ENCODE measurements at places on chromosomes 5 and 9.
A peak's percentile ranks its signal among the peaks of the same experiment; 100 is the strongest.

DNA sequence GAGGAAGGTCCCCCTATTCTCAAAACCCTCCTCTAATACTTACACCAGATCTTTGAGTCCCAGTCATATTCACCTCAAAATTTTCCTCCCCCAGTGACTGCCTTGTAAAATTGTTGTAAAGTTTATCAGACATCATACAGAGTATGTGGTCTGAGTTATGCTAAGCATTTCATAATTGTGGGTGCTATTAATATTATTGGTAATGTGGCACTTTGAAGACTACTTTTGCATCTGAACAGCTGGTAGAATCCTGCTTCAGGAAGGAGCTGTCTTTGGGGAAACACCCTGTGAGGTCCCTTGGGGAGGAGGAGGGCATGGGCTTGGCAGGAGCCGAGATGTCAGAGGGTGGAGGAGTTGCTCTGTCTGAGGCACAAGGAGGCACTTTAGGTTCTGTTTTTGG, 164.9 kb upstream of the ZNF618 start:
- DNase-seq: no peak

- DNase-seq: no peak
Observed at GRCh38 chr5:107935645-107936044, 264.9 kb upstream of the EFNA5 start.

- no peak for DNase-seq
Observed at GRCh38 chr9:79604149-79604548, 32.4 kb downstream of the TLE4 start.

GRCh38 chr5:137858223-137858916, 9.3 kb upstream of the MYOT start:
- peak; percentile 54 for DNase-seq

- peak; percentile 64 for DNase-seq
Observed at GRCh38 chr5:34534523-34535103, 121.5 kb upstream of the RAI14 start.

GRCh38 chr5:91367344-91367743, 15.8 kb downstream of the ARRDC3 start:
- DNase-seq: no peak

- DNase-seq: no peak
Observed at GRCh38 chr9:130030651-130031127, 12.3 kb downstream of the FNBP1 start.

GRCh38 chr5:173232499-173233346, 2.3 kb downstream of the NKX2-5 start:
- no peak for DNase-seq

- DNase-seq: no peak
Observed at GRCh38 chr5:160097991-160098390, 21.3 kb downstream of the PWWP2A start.

- no peak for DNase-seq
Observed at GRCh38 chr5:65913519-65913918, 12.9 kb upstream of the ERBIN start.

GRCh38 chr9:99387431-99387830, 165.3 kb downstream of the SEC61B start:
- DNase-seq: no peak

GRCh38 chr5:137627706-137628105, 108.2 kb downstream of the KLHL3 start:
- no peak for DNase-seq

- DNase-seq: no peak
Observed at GRCh38 chr9:1269533-1270315, 219.6 kb downstream of the DMRT2 start.

DNA sequence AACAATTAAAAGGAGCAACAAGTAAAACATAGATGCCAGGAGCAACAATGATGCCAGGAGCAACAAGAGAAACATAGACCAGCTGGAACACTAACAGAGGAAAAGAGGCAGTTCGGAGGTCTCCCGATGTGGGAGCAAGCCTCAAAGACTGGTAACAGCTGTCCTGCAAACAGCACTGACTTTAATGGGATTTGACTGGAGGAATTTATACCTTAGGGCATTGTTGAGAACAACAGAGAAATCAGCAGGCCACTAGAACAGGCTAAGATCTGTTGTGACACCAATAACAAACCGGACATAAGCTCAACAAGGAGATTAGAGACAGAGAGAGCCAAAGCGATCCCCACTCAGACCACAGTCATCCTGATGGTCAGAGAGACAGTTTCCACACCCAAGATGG, 11.8 kb upstream of the SYK start:
- DNase-seq: no peak

GRCh38 chr5:103014983-103015382, 105.0 kb downstream of the GIN1 start:
- no peak for DNase-seq

GRCh38 chr9:132995879-132996278, 17.4 kb downstream of the GFI1B start:
- no peak for DNase-seq

- no peak for DNase-seq
Observed at GRCh38 chr5:31226651-31227050, 33.2 kb downstream of the CDH6 start.

GRCh38 chr9:18996211-18996610, 36.8 kb downstream of the SAXO1 start:
- no peak for DNase-seq

- DNase-seq: no peak
Observed at GRCh38 chr5:170483701-170484458, 19.9 kb upstream of the KCNIP1 start.

DNA sequence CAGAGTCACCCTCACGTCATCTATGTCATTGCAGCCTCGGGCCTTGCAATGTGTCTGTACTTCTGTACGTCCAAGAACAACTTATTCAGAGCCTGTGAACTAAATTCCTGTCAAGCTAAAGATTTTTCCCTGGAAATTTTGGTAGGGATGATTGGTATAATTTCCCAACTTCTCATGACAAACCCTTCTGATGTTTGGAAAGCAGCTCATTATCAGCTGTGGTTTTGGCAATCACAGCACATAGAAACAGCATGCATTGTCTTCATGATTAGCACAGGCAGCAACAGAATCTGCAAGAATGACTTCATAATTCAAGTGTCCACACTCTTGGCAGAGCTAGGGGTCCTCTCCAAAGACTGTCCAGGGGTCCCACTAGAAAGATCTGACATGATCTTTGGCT, 49.5 kb downstream of the APBA1 start:
- peak; percentile 15 for DNase-seq

- peak; percentile 75 for DNase-seq
Observed at GRCh38 chr9:4077499-4078102, 222.3 kb downstream of the GLIS3 start.

- no peak for DNase-seq
Observed at GRCh38 chr5:146447734-146448380, 724 bp downstream of the TCERG1 start.

GRCh38 chr5:146565764-146566367, 49.9 kb upstream of the GPR151 start:
- DNase-seq: peak; percentile 44

- DNase-seq: no peak
Observed at GRCh38 chr5:1660511-1660910, 136.8 kb upstream of the LPCAT1 start.

GRCh38 chr9:124482431-124483031, 24.7 kb downstream of the NR5A1 start:
- DNase-seq: no peak

DNA sequence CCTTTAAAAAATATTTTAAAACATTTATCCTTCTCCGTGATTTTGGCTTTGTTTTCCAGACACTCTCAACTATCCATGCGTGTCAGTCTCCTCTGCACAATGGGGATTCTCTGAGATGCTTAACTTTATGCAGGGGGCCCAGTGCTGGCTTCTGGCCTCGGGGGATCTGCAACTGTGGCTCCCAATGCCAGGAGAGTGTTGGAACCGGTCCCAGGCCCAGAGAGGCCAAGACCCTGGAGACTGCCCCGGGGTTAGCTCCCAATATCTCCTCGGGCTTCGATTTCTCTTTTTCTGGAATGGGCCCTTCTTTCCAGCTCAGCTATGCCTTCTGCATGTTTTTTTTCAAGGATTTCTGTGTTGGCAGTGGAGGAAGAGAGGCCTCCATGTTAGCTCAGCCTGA, 20.1 kb upstream of the SARDH start:
- no peak for DNase-seq

- no peak for DNase-seq
Observed at GRCh38 chr5:150960791-150961396, 56.1 kb upstream of the ZNF300 start.

GRCh38 chr5:78912085-78912771, 72.9 kb downstream of the ARSB start:
- DNase-seq: no peak

- DNase-seq: no peak
Observed at GRCh38 chr5:58048185-58048925, 411.5 kb downstream of the PLK2 start.

DNA sequence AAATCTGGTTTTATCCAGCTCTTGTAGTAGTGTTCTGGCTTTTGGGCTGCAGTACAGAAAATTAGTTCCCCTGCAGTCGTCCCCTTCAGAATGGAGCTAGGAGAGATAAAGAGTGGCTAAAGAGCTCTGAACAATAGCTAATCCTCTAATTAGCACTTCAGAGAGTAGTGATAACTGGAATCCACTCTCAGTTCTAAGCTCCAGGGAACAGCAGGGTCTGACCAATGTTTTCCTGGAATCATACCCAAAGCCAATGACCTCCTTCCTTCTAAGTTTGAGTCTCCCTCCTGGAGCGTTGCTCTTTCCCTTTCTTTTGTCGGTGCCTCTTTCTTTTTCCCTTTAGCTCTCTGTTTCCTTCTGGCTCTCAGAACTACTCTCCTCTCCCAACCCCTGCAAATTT, 47.4 kb downstream of the MFAP3 start:
- DNase-seq: no peak

GRCh38 chr5:170642776-170643436, 139.1 kb downstream of the KCNIP1 start:
- DNase-seq: no peak

DNA sequence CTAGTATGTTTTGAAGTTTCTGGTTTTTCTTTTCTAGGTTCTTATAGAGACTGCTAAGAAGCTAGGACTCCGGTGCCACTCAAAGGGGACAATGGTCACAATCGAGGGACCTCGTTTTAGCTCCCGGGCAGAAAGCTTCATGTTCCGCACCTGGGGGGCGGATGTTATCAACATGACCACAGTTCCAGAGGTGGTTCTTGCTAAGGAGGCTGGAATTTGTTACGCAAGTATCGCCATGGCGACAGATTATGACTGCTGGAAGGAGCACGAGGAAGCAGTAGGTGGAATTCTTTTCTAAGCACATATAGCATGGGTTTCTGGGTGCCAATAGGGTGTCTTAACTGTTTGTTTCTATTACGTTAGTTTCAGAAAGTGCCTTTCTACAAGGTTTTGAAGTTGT, 52.2 kb downstream of the MTAP start:
- DNase-seq: no peak

Data from stromal cell of bone marrow (primary cell).